ENCODE measurements at places on chromosomes 1 and 21.

- DNase-seq = no peak
Measured at GRCh38 chr1:184965944-184966860, 8.1 kb downstream of the NIBAN1 start.

DNA sequence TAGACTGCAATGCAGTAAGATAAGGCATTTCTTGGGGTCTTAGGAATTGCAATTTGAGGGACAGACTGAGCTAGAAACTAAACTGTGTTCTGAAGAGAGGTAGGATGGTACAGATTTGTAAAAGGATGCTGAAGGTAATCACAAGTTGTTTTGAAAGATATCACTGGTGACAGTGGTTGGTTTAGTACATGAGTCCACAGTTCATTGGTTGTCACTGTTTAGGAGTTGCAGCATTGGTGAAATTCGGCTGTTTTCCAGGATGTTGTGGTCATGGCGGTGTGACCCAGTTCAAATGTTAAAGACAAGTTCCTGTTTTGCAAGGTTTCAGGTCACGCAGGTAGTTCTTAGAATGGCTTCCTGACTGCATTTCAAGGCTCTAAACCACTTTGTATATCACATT lies 292.8 kb upstream of the B3GALT2 start:
- peak; percentile 51 for DNase-seq

DNA sequence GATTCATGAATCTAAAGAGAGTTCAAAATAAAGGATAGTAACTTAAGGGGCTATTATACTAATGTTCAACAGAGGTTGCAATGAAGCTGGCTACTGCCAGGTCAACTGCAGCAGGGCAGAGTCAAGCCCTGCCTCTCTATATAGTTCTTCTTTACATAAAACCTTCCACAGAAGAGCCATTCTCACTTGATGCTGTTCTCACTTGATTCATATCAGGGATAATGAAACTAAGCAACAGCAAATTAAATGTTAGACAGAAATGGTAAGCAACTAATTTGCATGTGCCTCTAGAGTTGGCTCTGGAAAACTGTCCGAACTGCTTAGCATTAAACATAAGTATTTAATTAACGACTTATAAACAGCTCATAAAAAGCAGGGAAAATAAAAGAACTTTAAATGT lies 17.4 kb downstream of the CCSAP start:
- no peak for DNase-seq

GRCh38 chr1:29032841-29033240 lies 90.9 kb downstream of the TMEM200B start:
- no peak for DNase-seq

- DNase-seq = no peak
Measured at GRCh38 chr1:226433341-226433720, 25.4 kb upstream of the PARP1 start.

- DNase-seq = peak; percentile 45
Measured at GRCh38 chr1:26288311-26288941, 8.5 kb downstream of the SH3BGRL3 start.

GRCh38 chr1:227134686-227135314 lies 183.5 kb downstream of the CDC42BPA start:
- no peak for DNase-seq

GRCh38 chr1:3771108-3772026 lies 1.2 kb upstream of the SMIM1 start:
- no peak for DNase-seq

DNA sequence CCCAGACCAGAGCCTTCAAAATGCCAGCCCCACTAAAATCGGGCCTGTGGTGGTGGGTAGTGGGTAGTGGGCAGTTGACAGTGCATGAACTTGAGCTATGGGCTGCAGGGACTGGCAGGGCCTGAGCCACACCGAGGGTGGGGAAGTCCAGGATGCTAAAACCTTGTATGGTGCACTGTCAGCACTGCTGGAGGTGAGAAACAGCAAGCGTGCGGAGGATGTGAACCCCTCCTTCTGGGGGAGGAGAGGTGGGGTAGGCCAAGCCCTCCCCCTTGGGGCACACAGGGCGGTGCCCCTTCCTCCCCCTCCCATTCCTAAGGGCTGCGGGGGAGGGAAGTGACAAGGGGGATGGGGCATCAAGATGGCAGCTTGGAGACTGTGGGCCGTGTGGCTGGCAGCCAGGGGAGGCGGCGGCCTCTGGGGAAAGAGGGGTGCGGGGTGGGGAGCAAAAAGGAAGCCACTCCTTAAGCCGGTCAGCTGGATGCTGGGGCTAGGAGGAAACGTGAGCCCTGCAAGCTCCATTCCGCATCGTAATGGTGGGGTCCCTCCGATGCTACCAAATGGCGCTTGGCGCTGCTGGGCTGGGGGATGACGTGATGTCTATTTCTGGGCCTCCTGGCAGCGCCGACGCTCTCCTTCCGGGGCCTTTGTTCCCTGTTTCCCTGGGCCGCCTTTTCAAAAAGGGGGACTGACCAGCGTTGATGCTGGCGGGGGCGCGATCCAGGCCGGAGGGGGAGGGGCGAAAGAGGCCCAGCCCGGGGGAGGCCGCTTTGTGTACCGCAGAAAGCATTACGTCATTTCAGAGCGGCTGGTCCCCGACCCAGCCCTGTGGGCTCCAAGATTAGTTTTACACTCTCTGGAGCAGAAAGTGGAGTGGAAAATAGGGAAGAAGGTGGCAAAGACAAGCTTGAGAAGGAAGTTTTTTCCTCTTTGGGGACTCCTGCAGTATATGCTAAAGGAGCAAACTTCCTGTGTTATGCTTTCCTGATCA lies 809 bp downstream of the SYT11 start:
- DNase-seq = no peak

DNA sequence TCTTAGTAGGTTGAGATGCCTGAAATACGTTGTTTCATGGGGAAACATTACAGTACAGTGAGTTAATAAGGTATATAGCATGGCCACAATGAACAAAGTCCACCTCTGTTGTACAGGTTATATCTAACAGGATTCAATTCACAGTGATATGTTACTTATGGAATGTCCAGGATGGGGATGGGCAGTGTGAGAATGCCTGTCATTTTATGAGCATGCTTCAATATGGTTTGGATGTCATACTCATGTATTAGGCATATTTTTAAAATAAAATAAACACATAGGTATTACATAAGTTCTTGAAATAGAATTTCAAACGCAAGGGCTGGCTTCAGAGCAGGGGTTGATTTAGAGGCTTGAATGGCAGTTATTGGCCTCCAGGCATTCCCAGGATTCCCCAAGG lies 6.1 kb upstream of the PHLDA3 start:
- DNase-seq = no peak

- no peak for DNase-seq
Measured at GRCh38 chr1:1620433-1621139, 5.3 kb downstream of the MIB2 start.

DNA sequence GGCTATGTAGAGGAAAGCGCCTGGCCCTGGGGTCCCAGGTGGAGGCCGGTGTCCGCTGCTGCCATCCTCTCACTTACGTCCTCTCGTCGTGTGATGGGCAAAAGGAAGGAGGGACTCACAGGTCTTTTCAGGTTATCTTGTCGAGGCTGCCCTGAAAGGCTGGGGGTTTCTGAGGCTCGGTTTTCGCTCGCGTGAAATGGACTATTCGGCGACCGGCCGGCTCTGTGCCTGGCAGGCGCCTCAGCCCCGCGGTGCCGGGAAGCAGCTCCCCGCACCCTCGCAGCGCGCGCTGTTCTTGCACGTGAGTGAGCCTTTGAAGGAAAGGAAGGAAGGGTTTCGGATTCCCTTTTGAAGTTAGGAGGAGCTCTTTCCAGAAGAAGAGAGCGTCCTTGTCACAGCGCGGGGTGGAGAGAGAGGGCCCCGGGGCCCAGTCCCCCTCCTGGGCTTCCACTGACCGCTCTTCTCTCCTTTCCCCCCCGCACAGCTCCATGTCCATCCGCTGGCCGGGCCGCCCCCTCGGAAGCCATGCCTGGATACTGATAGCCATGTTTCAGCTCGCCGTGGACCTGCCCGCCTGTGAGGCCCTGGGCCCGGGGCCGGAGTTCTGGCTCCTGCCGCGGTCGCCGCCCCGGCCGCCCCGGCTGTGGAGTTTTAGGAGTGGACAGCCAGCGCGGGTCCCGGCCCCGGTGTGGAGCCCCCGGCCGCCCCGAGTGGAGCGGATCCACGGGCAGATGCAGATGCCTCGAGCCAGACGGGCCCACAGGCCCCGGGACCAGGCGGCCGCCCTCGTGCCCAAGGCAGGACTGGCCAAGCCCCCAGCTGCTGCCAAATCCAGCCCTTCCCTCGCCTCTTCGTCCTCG lies 57.2 kb downstream of the AJAP1 start:
- DNase-seq = no peak

- no peak for DNase-seq
Measured at GRCh38 chr1:211559222-211560010, 19.5 kb downstream of the SLC30A1 start.

DNA sequence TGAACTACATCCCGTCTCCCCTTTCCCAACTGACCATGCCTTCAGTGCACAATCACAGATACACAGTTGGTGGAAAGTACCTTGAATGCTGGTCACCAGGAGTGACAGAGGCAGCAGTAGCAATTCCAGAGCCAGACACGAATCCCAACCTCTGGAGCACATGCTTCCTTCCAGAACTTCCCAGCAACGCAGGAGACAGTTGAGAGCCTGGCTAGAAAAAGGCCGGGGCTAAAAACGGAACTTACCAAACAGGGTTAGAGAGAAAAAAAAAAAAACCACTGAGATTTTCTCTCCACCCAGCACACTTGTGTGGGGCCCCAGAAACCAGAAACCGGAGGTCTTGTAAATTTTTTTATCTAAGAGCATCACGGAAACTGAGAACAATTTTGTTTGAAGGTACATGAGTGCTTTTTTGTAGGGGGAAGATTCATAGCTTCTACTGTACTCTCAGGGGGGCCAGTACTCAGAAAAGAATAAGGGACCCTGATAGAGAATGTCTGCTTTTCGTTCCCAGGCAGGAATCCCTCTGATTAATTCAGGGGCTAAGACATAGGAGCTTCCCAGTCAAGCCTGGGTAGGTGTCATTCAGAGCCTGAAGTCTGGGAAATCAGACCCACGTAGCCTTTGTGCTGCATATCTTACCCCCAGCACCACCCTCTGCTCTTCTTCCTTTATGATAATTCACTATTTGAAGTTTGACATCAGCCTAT lies at the start of gene CD48:
Gene CD48 (minus strand): TSS at position 221 of the 710 bp plus-strand sequence. CDS start 59 bp downstream, at position 162.
- no peak for DNase-seq

DNA sequence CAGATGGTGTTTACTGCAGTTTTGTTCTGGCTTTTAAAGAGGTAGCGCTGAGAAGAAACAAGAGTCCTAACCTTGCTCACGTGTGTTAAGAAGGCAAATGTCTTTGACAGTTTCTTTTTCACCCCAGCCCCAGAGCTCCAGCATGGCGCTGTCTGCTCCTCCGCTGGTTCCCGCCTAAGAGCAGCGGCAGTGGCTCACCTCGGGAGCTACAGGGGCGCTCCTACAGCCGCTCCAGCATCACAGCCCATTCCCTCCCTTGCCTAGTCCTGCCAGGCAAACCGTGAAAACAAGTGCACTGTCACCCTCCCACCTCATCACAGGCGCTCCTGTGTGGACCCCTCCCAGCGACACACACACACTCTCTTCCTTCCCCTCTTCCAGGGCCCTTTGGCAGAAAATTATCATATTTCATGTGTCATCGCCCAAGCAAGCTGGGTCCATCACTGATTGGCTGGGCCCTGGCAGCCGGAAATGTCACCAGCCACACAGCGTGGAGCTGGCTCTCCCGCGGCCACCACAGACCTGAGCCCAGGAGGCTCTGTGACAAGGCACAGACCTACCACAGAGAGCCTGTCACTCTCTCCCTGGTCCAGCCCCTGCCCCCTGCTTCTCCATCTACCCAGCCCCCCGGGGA lies 1.2 kb upstream of the HIVEP3 start:
- peak; percentile 66 for DNase-seq

GRCh38 chr1:168466092-168466713 lies 77.6 kb downstream of the XCL2 start:
- DNase-seq = peak; percentile 17

DNA sequence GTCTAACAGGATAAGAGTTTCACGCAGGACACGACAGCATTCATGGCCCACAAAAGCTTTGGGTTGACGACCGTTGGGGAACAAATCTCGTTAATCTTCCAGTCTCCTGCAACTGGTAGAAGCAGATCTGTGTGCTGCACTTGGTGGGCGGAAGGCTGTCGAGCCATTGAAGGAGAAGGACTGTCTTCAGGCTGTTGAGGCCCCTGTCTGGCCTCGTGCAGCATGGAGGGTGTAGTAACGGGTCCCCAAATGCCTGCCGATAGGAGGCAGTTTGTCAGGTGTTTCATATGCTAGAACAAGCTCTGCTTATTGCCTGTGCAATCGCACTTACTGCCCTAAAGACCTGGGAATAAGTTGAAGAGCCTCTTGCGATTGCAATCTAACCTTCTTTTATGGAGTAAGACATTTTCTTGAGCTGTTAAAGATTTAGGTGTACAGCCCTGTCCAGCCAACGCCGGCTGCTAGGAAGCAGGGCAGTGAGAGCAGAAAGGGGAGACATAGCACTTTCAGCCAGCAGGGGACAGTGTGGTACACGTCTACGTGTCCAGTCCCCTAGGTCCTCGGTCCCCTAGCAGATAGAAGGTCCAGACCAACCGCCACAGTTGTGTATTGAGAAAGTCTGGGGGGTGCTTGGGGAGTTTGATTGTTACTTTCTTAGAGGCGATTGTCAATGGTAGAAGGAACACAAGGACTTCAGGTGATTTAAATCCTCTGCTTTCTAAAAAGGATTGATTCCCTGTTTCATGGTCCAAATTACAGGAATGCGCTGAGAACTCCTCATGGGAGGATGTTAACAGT lies 102.3 kb upstream of the TMPRSS2 start:
- DNase-seq = no peak

- DNase-seq = no peak
Measured at GRCh38 chr1:84141182-84142003, 2.7 kb upstream of the PRKACB start.

DNA sequence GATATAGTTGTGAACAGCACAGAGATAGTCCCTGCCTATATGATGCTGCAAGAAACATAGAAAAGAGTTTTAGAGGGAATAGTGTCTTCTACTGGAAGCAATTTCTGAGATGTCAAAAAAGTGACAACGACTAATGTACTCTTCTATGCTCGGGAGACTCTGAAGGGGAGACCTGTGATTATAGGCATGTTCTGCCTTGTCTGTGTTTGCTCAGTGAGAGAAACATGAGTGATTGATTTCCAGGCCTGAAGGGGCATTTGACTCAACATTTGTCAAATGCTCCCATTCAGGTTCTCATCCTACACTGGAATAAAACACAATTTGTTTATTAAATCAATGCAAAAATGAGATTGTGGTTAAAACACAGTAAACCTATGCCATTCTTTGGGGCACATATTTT lies 131.8 kb downstream of the CTH start:
- DNase-seq = no peak
